Hematopoietic multipotent progenitor cell treated with erythropoietin and hydrocortisone succinate and interleukin-3 and kit ligand, for 8 days (in vitro differentiated cells): ENCODE measurements at places on chromosomes 6 and 20.

- no peak for DNase-seq
Observed at GRCh38 chr6:150514806-150515380, 84.8 kb upstream of the PLEKHG1 start.

DNA sequence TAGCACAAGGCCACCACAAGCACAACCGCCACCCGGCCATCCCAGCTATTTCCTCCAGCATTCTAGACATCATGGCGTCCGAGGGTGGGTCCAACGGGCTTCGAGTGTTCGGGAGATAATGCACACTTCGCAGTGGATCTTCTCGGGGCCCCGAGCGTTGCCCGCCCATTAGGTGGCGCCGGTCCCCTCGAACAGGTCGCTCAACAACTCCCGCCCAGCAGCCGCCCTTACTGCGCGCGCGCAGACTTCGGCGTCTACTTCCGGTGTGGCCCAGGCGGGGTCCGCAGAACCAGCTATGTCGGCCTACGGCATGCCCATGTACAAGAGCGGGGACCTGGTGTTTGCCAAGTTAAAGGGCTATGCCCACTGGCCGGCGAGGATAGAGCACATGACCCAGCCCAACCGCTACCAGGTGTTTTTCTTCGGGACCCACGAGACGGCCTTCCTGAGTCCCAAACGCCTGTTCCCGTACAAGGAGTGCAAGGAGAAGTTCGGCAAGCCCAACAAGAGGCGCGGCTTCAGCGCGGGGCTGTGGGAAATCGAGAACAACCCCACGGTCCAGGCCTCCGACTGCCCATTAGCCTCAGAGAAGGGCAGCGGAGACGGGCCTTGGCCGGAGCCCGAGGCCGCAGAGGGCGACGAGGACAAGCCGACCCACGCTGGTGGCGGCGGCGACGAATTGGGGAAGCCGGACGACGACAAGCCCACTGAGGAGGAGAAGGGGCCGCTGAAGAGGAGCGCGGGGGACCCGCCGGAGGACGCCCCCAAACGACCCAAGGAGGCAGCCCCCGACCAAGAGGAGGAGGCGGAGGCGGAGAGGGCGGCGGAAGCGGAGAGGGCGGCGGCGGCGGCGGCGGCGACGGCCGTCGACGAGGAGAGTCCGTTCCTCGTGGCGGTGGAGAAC is at the start of gene HDGFL1:
Gene HDGFL1, plus strand, starts transcription at position 286 of the 904 bp plus-strand sequence. Its CDS starts 10 bp downstream, at position 296.
- no peak for DNase-seq

DNA sequence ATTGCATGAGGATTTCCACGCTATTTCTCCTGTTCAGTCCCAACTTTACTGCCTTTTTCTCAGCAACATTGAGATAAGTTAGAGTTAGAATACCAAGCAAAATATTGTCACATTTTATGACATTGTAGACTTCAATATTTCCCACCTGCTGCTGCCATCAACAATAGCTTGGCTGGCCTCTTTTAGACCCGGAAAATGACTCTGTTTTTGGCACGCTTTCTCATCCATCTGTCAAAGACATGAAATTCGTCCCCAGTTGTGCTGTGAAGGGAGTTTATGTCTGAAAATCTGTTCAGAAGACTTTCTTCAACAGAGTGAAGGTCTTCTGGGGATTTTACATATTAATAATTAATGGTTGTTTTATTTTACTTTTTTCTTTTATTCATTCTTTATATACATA is 857.3 kb downstream of the FRK start:
- DNase-seq, result no peak

DNA sequence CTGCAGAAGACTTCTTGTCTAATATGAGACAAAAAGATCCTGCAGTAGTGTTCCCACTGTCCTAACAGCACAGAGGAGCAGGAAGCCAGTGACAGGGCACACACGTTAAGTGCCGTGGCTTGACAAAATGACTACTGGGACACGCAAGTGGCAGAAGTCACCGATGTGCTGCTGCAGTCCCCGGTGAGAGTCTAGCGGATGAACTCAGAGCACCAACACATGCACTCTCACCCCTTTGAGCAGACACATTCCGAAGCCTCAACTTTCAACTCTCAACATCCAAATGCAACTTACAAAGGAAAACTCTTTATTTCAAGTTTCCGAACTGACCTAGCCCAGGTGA is 898 bp downstream of the LAMA4 start:
- no peak for DNase-seq

GRCh38 chr20:51074062-51074461 is 51.2 kb upstream of the KCNG1 start:
- no peak for DNase-seq

- DNase-seq, result no peak
Observed at GRCh38 chr6:170284866-170285469, 5.9 kb downstream of the DLL1 start.

- DNase-seq, result no peak
Observed at GRCh38 chr20:43190332-43190953, 737 bp upstream of the PTPRT start.

GRCh38 chr20:5401277-5401875 is 84.6 kb upstream of the PROKR2 start:
- no peak for DNase-seq
